NCI-H510A treated with DMSO at 0.1 percent for 48 hours (cell line): ENCODE measurements at places on chromosomes 2 and 18.

GRCh38 chr18:49697049-49697448, 116.3 kb downstream of the ACAA2 start:
- no peak for DNase-seq

GRCh38 chr2:66478731-66479316, 43.9 kb downstream of the MEIS1 start:
- no peak for DNase-seq

DNA sequence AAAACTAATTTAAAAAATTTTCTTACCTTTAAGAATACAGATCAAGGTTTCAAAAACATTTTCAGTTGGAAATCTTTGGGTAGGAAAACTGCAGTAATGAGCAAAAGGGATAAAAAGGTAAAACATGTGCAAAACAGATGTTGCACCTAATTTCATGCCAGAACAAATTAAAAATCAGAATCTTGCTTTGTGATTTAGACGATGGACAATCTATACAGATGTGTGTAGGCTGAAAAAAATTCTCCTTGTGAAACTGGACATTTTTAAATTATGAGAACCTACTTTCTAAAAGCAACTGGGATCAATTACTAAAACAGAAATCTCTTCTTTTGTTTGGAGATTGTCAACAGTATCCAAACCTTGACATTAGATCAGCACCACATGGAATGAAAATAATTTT, 183.2 kb upstream of the ITGA4 start:
- no peak for DNase-seq

GRCh38 chr2:216362730-216363129, 9.6 kb downstream of the MARCHF4 start:
- no peak for DNase-seq

DNA sequence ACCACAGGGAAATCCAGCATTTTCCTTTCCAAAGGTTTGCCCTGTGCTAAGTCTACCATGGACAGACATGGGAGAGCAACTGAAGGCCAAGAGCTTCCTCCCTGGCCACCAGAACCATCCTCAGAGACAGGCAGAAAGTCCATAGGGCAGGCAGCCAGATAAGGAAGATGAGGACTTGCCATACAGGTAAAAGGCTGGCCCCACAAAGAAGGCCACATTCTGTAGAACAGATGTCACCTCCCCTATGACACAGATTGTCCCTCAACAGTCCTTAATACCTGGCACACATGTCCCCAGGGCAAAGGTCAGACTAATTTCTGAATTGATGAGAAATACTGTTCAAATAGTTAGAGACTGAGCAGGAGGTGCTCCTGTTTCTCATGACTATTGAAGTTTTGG, 52.0 kb downstream of the FECH start:
- DNase-seq, result no peak

DNA sequence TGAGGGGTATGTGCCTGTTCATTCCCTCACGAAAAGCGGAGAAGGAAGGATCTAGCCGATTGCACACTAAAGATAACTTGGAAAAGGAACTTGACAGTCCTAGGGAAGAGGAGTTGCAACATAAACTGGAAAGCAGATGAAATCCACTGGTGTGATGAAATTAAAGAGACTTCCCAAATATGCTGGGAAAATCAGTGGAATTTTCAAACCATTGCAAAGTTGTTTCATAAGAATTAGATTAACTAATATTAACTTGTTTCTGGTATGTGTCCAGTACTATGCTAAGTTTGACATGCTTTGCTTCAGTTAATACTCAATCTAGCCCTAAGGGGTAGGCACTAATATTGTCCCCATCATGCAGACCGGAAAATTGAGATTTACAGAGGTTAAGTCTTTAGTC, 222.7 kb downstream of the IKZF2 start:
- DNase-seq, result no peak

GRCh38 chr18:79384834-79385233, 10.9 kb upstream of the NFATC1 start:
- DNase-seq, result no peak

- DNase-seq, result no peak
Observed at GRCh38 chr2:20197192-20197591, 27.7 kb downstream of the SDC1 start.

GRCh38 chr2:233858331-233858730, 4.0 kb upstream of the HJURP start:
- DNase-seq, result no peak

GRCh38 chr18:36643061-36643460, 185.7 kb downstream of the TPGS2 start:
- DNase-seq, result no peak

DNA sequence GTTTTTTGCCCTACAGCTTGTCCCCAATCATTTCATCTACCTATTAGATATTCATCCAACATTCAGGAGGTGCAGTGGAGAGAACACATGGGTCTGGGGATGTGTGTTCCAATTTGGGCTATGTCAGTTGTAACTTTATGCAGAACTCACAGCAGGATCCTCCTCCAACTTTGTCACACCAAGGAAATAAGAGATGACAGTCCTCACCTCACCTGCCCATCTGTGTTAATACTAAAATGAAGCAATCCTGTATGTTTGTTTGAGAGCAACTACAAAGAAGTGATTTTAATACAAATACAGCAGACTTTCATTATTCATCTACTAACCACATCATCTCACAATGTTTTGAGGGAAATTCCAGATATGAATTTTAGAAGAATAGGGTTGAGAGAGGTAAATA, 126.7 kb downstream of the ARHGAP15 start:
- no peak for DNase-seq

DNA sequence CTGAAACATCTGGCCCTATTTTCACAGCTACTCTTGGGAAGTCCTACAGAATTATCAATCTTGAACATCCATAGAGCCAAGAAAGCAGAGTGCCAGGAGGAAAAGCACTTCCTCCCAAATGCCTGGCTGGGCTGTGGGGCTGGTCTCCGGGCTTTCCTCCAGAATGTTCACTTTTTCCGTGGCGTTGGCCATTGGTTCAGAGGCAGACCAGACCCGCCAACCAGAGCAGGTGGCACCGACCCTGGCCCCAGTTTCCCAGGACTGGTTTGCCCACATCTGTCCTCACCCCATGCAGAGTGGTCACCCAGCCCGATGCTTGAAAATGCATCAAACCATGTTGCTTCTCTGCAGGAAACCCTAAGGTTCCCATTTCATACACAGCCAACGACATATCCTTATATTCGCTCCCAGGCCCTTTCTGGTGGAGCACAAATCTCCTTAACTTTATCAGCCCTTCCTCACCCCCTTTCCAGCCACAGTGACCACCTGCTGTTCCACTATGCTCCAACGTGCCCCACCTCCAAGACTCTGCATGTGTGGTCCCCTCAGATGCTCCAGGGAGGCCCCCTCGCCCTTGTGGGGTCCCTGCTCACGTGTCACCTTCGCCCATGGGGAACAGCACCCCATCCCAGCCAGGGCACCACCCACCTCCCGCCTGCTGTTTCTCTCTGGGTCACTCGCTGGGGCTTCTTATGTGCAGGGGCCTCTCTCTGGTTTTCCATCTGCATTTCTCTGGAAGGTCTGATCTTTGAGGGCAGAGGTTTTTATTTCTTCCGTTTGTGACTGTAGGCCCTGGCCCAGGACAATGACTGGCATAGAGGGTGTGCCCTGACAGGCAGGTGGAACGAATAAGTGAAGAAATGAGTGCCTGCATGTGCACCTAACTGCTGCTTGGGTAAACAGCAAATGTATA, 92.9 kb downstream of the PXDN start:
- no peak for DNase-seq

GRCh38 chr2:43074592-43075053, 151.8 kb downstream of the ZFP36L2 start:
- DNase-seq, result no peak

DNA sequence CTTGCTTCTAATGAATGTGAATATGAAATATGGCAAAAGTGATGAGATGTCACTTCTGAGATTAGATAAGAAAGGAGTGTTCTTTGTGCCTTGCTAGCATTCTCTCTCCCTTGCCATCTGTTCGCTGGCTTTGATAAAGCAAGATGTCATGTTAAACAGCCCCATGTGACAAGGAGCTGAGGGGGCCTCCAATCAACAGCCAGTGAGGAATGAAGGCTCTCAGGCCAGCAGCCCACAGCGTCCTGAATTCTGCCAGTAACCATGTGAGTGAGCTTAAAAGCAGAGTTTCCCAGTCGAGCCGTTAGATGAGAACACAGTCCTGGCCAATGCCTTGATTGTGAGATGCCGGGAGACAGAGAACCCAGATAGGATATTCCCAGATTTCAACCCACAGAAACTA, 198.8 kb downstream of the IRS1 start:
- DNase-seq, result no peak

GRCh38 chr2:197517150-197517549, 1.3 kb downstream of the MOB4 start:
- no peak for DNase-seq
